ENCODE measurements at places on chromosomes 7 and 10. TPM values are rescaled to one million over a fixed set of nuclear protein-coding genes. Genes with fewer than 3 reads are reported as not detected.

DNA sequence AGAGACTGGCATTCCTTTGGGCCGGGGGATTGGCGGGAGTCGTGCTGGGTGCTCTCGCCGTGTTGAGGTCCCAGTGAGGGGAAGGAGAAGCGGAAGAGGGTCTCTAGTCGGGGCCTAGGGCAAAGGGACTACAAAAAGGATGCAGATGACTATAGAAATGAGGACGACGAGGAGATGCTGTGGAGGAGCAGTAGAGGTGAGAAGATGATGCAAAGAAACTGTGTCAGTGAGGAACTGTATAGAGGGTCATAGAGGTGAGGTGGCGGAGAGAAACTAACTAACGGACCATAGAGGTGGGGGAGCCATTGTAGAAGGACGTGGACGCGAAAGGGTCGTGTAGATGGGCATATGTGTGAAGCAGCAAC, 324 bp downstream of the TWNK start:
- DNase-seq: no peak

DNA sequence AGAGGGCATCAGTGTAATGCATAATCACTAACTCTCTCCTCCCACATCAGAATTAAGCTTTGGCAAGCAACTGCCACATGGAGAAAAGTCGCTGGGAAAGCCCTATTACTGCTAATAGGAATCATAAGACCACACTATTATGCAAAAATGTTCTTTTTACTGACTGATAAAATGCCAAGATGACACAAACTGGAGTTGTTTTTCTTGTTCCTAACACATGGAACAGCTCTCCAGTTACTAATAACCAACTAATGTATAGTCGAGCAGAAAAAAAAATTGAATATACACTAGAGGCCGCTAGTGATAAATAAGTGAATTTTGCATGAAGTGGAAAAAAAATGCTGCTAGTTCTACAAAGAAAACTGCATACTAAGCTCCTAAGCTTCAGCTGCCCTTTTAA, 165.6 kb downstream of the TPK1 start:
- no peak for DNase-seq

- DNase-seq: no peak
Observed at GRCh38 chr7:139749545-139749944, 28.3 kb downstream of the HIPK2 start.

- DNase-seq: no peak
Observed at GRCh38 chr7:2545746-2546425, 9.4 kb downstream of the BRAT1 start.

GRCh38 chr10:72370201-72370722, 15.5 kb upstream of the DNAJB12 start:
- peak; percentile 23 for DNase-seq

DNA sequence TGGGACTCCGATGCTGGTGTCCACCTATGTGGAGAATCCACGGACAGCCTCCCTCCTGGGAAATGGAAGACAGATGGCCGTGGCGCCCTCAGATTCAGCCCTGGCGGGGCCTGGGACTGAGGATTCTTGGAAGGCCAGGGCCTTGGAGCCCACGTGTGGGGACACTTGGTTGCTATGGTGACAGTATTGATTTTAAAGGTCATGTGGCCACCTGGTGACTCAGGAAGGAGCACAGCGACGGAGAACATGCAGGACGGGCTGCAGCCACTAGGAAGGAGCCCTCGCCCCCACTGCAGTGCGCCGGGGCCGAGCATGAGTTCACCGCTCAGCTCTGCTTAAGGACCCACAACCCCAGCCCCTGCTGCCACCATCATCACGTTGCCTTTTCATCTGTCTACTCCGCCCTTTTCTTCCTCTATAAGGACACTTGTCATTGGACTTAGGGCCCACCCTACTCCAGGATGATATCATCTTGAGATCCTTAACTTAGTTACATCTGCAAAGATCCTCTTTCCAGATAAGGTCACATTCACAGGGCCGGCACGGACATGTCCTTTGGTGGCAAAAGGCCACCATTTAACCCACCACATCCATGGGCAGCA, 3.7 kb upstream of the STK32C start:
- DNase-seq: no peak

DNA sequence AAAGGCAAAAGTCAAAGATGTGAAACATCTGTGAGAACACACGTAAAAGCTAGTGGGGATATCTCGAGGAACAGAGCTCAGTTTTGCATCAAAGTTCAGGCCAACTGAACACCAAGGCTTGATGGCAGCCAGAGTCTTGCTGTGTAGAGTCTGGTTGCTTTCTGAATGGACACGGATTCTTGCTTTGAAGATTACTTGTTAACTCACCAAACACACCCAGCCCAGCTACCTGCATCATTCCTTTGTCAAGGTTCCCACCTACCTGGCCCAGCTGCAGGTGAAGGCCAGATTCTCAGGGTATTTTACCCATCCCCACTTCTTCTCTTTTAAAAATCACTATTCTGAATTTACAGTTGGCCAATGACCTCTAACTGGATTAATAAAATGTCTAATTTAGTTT, 174.4 kb upstream of the PHYHIPL start:
- DNase-seq: no peak

DNA sequence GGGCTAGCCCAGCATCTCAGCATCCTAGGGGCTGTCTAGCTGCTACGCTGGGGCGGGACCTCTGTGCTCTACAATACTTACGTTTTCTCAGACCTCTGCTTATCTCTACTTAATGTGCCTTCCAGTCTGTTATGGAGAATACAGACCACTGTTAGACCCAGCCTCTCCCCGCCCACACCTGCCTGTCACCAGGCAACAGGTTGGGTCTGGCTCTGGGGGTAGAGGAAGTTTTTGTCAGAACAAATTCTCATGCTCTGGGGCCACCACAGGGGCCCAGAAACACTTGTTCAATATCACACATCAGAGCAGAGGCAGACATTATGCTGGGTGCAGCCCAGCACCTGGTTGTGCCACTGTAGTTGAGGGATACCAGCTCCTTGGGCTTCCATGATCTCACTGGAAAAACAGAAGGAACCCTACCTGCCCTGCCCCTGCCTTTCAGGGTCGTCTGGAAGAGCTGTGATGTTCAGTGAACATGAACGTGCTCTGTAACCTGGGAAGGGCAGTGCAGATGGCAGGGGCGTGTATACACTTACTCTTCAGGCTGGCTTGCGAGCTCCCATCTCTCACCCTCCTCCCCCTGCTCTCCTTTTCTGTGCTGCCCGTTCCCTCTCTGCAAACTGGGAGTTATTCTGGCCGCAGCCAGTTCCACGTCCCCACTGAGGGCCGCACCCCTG, 135.2 kb upstream of the PODXL start:
- DNase-seq: no peak

DNA sequence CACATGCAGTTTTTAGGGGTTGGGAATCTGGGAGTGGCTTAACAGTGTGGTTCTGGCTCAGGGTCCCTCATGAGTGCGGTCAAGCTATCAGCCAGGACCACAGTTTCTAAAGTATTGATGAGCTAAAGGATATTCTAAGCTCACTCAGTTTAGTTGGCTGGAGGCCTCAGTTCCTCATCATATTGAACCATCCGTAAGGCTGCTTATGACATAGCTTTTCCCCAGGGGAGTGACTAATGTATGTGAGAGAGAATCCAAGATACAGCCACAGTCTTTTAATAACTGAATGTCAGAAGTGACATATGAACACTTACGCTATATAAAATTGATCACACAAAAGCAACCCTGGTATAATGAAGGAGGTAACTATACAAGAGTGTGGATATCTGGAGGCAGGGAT, 245.3 kb downstream of the POLR1F start:
- no peak for DNase-seq

DNA sequence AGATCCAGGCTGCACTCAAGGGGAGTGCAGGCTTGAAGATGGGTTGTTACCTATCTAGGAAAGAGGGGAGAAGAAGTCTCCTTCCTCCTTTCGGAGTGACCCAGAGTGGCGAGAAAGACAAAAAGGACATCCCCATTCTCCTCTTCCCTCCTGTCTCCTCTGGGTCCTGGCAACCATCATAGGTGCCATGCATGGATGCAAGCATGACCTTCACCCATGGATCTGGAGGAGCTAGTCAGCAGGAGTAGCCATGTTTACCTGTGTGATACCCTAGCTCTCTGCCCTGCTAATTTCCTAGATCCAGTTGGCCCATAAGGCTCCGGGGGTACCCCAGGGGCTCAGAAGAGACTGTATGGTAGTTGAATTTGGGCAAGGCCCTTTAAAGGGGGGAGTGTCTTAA, 17.2 kb upstream of the CROT start:
- DNase-seq: no peak

DNA sequence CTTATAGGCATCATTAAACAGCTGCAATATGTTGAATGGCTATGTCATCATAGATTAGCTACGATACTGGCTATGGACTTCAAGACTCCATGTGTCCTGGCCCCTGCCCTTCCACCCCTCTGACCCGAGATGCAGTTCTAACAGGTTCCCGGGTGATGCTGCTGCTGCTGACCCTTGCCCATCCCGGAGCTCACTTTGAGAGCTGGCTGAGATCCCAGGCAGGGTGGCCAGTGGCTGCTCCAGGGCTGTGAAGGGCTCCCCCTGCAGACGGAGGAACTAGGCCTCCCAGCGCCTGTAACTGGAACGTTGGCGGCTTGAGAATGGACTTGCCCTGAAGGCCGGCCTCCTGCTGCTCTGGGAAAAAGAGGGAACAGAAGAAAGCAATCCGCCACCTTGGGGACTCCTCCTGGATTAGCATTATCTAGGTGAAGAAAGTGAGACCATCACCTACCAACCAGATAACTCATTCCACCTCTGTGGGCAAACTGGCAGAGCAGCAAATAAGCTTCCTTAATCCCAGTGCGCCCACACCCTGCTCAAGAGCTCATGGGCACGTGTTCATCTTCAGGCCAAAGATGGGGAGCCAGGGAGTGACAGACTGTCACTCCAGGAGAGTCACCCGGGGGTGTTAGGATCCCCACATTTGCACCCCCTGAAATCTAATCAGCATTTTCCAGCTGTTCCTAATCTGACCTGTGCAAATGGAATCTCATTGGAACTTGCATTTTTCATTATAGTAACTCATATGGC, 56.8 kb downstream of the PARP12 start:
- no peak for DNase-seq

DNA sequence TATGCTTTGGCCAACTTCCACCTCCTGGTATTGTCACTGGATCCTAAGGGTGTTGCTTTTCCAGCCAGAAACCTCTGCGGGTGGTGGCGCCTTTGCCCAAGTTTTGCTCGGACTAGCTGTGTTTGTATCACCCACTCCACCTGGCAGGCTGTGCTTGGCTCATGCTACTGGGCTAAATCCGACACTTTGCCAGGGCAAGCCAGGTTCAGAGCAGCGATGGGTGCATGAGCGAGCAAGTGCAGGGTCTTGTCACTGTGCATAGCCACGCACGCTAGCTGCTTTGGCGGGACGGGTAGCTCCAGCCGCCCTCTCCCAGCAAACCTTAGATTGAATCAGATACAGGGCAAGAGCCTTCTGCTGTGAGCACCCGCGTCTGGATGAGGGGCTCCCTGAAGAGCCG, 737.5 kb downstream of the PCDH15 start:
- no peak for DNase-seq

DNA sequence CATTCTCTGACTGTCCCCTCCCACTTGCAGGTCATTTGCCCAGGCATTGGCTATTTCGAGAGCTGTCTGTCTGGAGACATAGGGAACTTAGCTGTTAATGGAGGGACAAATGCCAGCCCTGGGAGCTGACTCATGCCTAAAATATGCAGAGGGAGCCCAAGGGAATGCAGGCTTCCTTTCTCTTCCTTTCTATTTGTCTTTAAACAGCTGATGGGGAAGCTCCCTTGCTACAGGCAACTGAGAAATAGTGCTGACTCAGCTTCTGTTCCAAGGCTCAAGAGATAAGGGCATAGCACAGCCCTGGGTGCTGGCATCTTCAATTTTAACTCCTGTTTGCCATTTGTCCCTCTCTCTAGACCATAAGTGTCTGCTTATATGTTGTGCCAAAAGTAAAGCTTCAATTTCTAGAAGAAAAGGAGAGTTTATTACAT, 82.7 kb upstream of the C1GALT1 start:
- no peak for DNase-seq

GRCh38 chr7:151438864-151439601, 908 bp downstream of the CRYGN start:
- no peak for DNase-seq

DNA sequence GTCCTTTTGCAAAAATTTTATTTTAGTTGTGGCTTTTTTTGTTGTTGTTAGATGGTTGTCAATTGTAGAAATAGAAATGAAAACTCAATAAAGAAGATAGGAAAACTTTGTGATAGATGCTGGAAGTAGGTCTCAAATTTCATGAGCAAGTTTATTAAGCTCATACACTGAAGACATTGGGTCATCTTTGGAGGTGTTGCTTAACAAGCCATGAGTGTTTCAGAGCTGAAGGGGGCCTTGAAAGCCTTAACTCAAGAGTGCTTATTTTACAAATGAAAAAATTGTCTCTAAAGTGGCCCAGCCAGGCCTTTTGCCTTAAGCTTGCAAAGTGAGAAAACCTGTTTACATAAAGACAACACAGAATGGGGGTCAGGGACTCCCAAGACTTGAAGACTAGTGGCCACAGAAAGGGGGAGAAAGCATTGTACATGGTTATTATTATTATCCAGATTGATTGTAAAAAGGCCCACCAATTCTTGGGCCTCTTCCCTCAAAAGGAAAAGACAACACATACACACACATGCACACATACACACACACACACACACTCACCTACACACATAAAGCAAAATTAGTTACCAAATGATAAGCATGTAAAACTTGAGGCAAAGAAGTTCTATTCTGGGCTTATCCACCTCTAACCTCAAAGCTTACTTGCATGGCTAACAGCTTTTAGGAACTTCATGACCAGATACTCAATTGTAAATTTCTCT, 49.7 kb upstream of the GLCCI1 start:
- DNase-seq: no peak

- peak; percentile 76 for DNase-seq
Observed at GRCh38 chr10:128178302-128178958, 52.2 kb upstream of the MKI67 start.

GRCh38 chr10:65753532-65753931, 1172.3 kb upstream of the LRRTM3 start:
- no peak for DNase-seq

DNA sequence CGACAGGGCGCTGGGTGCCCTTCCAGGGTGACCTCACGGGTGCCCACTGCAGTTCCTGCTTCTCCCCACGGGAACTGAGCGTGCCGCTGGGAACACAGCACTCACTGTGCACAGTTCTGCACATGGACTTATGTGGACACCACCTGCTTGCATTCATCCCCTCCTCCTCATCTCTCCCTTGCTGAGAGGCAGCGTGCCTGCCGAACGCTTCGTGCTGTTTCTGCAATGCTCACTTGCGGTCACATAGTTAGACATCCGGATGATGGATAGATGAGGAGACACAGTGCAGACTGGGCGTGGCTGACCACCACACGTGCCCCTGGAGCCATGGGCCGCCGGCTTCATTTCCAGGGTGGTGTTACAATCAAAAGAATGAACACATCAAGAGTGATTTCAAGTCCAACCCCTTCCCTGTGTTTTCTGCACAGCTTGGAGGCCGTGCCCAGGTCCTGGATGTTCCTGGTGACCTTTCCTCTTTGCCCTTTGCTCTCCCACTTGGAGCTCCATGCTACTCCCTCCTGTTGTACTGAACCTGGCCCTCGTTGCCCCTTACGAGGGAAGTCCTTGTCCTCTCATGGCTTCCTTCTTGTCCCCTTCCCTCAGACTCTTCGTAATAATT, 119.4 kb downstream of the VIPR2 start:
- no peak for DNase-seq

Gene CUEDC2
- total RNA-seq: 76.4 TPM

Gene GBX1
- total RNA-seq: not detected

Gene CTTNBP2
- total RNA-seq: not detected

Gene PAX4
- total RNA-seq: not detected

Gene TSC22D4
- 94.2 TPM for total RNA-seq

Gene ADCYAP1R1
- not detected for total RNA-seq

Gene FAM13C
- total RNA-seq: not detected

Gene GHRHR
- total RNA-seq: not detected

Gene ARHGAP22
- total RNA-seq: not detected

Gene PTPRZ1
- total RNA-seq: not detected

Gene TEX47
- total RNA-seq: not detected

Gene TMEM139
- 2.0 TPM for total RNA-seq

All from activated CD8-positive, alpha-beta T cell treated with anti-CD3 and anti-CD28 coated beads for 36 hours (primary cell).